Aortic smooth muscle cell (primary cell): ENCODE measurements at places on chromosomes 6 and 20. TPM values are rescaled to one million over a fixed set of nuclear protein-coding genes. Genes with fewer than 3 reads are reported as not detected.

PRDM13 gene
- total RNA-seq = not detected in 2 replicates

FKBP1C gene
- total RNA-seq = 0.79 and 1.1 TPM in 2 replicates

PSMF1 gene
- 20.5 and 28.0 TPM in 2 replicates for total RNA-seq

PRKN gene
- total RNA-seq = 3.2 and 4.2 TPM in 2 replicates

SLC26A8 gene
- 0.26 and 0.31 TPM in 2 replicates for total RNA-seq

CGA gene
- total RNA-seq = not detected in 2 replicates

APOBEC2 gene
- not detected in 2 replicates for total RNA-seq

EYA2 gene
- total RNA-seq = 0.50 and 1.2 TPM in 2 replicates

RRBP1 gene
- total RNA-seq = 199 and 273 TPM in 2 replicates

RIMS1 gene
- total RNA-seq = 2.2 and 8.0 TPM in 2 replicates

CLDN20 gene
- not detected in 2 replicates for total RNA-seq

CPNE5 gene
- total RNA-seq = 0.31 and 0.40 TPM in 2 replicates

EEF1A2 gene
- total RNA-seq = 0.06 and 0.13 TPM in 2 replicates

PTPRK gene
- total RNA-seq = 65.0 and 66.5 TPM in 2 replicates

CLIC5 gene
- not detected in 2 replicates for total RNA-seq

TGM3 gene
- not detected in 2 replicates for total RNA-seq

AVP gene
- total RNA-seq = not detected in 2 replicates

LGSN gene
- 0.12 TPM in 1 of 2 replicates, not detected in the other for total RNA-seq

CD40 gene
- total RNA-seq = 7.3 and 7.8 TPM in 2 replicates

ADAT2 gene
- total RNA-seq = 2.9 and 3.3 TPM in 2 replicates

HIVEP2 gene
- 23.9 TPM in 2 replicates for total RNA-seq

BPIFB2 gene
- not detected in 2 replicates for total RNA-seq

PCIF1 gene
- 7.0 and 7.5 TPM in 2 replicates for total RNA-seq

DEFB124 gene
- not detected in 2 replicates for total RNA-seq

HLA-DRB5 gene
- not detected in 2 replicates for total RNA-seq

RSPH4A gene
- total RNA-seq = 0.13 and 0.19 TPM in 2 replicates

CD2AP gene
- total RNA-seq = 30.0 and 34.1 TPM in 2 replicates

ACTR5 gene
- total RNA-seq = 4.5 and 4.6 TPM in 2 replicates

LAMP5 gene
- 2.2 and 2.4 TPM in 2 replicates for total RNA-seq

NHLRC1 gene
- total RNA-seq = 3.0 and 3.8 TPM in 2 replicates

IPCEF1 gene
- 0.12 and 0.13 TPM in 2 replicates for total RNA-seq

MUCL3 gene
- not detected in 2 replicates for total RNA-seq

SUMO4 gene
- total RNA-seq = 1.3 and 1.6 TPM in 2 replicates

TCP11 gene
- 0.13 and 0.25 TPM in 2 replicates for total RNA-seq

GID8 gene
- 29.6 and 33.0 TPM in 2 replicates for total RNA-seq

TASP1 gene
- total RNA-seq = 8.2 and 8.3 TPM in 2 replicates

C6orf120 gene
- total RNA-seq = 36.2 and 40.6 TPM in 2 replicates

MYMX gene
- total RNA-seq = not detected in 2 replicates

ULBP1 gene
- under 0.01 and 0.06 TPM in 2 replicates for total RNA-seq

TPD52L2 gene
- total RNA-seq = 139 and 147 TPM in 2 replicates

HDGFL1 gene
- total RNA-seq = not detected in 2 replicates

IP6K3 gene
- total RNA-seq = 0.12 TPM in 1 of 2 replicates, not detected in the other

PSORS1C2 gene
- total RNA-seq = not detected in 2 replicates

BMP5 gene
- not detected in 2 replicates for total RNA-seq

RAD21L1 gene
- total RNA-seq = 0.13 TPM in 1 of 2 replicates, not detected in the other

IYD gene
- total RNA-seq = under 0.01 TPM in 1 of 2 replicates, not detected in the other

BCAS1 gene
- not detected in 2 replicates for total RNA-seq

SMLR1 gene
- total RNA-seq = not detected in 2 replicates

WFDC5 gene
- total RNA-seq = not detected in 2 replicates

PKIG gene
- total RNA-seq = 135 and 149 TPM in 2 replicates
